ENCODE measurements at places on chromosomes 6 and 20. TPM values are rescaled to one million over a fixed set of nuclear protein-coding genes. Genes with fewer than 3 reads are reported as not detected.
A peak's percentile ranks its signal among the peaks of the same experiment; 100 is the strongest.

DNA sequence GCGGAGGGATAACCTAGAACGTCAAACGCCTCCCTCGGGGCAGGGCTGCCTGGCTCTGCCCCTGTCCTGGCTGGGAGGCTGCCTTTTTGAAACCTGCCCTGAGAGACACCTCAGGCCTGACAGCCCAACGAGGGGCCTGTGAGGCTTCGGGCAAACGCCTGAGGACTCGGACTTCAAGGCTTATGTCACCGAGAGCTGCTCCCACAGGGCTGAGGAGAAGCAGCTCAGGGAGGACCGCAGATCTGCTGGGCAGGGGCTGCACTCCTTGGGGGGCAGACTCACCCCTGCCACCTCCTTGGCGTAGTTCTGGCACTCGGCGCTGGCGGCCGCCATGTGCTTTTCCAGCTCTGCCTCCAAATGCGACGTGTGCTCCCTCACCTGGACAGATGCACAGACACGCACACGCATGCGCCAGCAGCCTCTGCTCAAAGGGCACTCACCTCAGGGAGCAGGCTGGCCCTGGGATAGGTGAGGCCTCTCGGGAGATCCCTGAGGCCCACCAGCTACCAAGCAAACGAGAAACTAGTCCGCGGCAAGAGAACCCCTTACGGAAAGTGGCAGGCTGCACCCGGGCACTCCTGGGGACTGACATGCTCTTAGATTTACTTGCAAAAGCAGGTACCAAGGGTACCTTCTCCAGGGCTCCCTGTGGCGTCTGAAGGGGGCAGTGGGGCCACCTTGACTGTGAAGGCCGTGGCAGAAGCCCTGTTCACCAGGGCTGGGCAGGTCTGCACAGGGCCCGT is 49.6 kb downstream of the DSTN start:
- H3K27ac ChIP-seq, result no peak overlapping the region
- H3K27me3 ChIP-seq, result no peaks in the 10 kb centered on the region
- H3K36me3 ChIP-seq, result no peaks in the 10 kb centered on the region
- peak; percentile 14 for DNase-seq

DNA sequence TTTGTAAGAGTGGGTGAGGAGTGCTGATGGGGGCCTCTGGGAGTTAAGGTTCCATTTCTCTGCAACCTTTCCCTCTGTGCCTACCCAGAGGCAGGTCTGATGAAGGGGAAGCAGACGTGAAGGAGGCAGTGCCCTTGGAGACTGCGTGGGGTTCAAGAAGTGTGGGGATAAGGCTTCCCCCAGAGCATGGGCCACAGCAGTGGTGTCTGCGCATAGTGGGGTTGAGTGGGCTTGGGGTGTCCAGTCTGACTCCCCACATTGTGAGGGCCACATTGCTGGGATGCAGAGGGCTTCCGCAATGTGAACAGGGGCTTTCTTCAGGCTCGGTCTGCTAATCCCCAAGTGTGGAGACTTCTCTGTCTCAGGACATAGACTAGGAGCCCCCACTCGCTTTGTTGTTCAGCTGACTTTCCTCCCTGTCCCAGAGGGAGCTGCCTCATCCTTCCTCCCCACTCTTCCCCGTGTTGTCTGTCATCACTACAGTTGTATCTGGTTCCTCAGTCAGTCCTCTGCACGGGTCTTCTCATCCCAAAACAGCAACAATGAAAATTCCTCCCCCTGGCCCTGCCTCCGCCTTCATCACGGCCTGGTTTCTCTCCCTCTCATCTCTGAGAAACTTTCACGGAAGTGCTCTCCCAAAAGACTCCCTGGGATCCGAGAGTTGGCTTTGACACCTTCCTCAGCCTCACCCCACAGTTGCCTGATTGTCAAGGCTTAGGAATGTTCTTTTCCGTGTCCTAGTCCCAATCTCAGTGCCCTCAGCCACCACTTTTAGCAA is 2.8 kb downstream of the EBF4 start:
- H3K4me1 ChIP-seq, result no peaks in the 10 kb centered on the region
- DNase-seq, result no peak
- H3K27ac ChIP-seq, result no peak overlapping the region
- no peaks in the 10 kb centered on the region for H3K27me3 ChIP-seq

GRCh38 chr20:37989601-37990295 is 43.5 kb downstream of the TTI1 start:
- H3K4me1 ChIP-seq, result no peaks in the 10 kb centered on the region
- no peak overlapping the region for H3K27ac ChIP-seq
- no peaks in the 10 kb centered on the region for H3K27me3 ChIP-seq
- no peaks in the 10 kb centered on the region for H3K36me3 ChIP-seq

DNA sequence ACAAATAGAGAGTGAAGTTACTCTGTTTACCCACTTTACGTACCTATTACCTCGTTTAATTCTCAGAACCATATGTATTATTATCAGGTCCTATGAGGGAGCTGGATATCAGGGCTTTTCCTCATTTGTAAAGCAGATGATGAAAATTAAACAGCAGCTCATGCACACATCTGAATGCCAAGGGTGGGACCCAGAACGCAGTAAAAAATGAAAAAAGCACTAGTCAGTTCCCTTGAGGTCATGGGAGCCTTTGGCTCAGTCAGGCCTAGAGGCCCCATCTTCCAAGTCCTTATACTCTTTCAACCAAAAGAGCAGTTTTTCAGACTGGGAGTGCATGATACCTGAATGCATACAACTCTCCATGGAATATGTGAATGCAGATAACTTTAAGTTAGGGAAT is 23.0 kb downstream of the B3GAT2 start:
- no peaks in the 10 kb centered on the region for H3K27me3 ChIP-seq
- H3K36me3 ChIP-seq, result no peaks in the 10 kb centered on the region
- no peaks in the 10 kb centered on the region for H3K4me1 ChIP-seq
- H3K4me3 ChIP-seq, result no peak overlapping the region

COL19A1 gene
- under 0.01 TPM for total RNA-seq

- no peak for DNase-seq
- no peak overlapping the region for H3K27ac ChIP-seq
- H3K27me3 ChIP-seq, result no peaks in the 10 kb centered on the region
- no peak overlapping the region for H3K4me3 ChIP-seq
Measured at GRCh38 chr6:89321131-89321970, 6.3 kb upstream of the GABRR2 start.

RIMS4 gene
- total RNA-seq, result 0.26 TPM

MYLK2 gene
- total RNA-seq, result not detected

SEL1L2 gene
- total RNA-seq, result 1.0 TPM

GRCh38 chr6:13194852-13195251 is 133.5 kb downstream of the TBC1D7 start:
- no peak overlapping the region for H3K27ac ChIP-seq
- H3K36me3 ChIP-seq, result no peaks in the 10 kb centered on the region
- peak; percentile 16 for DNase-seq
- H3K4me3 ChIP-seq, result no peak overlapping the region
- H3K27me3 ChIP-seq, result no peaks in the 10 kb centered on the region

- no peaks in the 10 kb centered on the region for H3K4me1 ChIP-seq
- H3K27me3 ChIP-seq, result no peaks in the 10 kb centered on the region
- H3K27ac ChIP-seq, result no peak overlapping the region
- H3K36me3 ChIP-seq, result no peaks in the 10 kb centered on the region
Measured at GRCh38 chr6:11738661-11739375, 39.8 kb downstream of the ADTRP start.
